NCI-H1092 treated with DMSO at 0.1 percent for 48 hours (cell line): ENCODE measurements at places on chromosomes 6 and 20.

DNA sequence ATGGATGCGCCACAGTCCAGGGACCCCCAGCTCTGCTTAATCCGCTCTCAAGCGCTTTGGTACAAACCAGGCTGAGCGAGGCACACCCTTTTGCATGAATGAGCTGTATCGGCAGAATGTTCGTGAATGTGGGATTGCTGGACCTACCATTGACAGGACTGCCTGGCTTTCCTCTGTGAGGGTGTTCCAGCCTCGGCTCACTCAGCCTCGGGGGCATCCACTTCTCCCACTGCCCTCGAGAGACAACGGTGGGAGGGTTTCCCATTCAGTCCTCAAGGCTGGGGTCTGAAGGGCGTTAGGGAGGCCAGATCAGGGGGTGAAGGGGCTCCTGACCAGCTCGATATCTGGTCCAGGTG, 17.4 kb downstream of the MDFI start:
- no peak for DNase-seq

- peak; percentile 72 for DNase-seq
Measured at GRCh38 chr6:53065266-53066076, at the start of gene FBXO9. Gene FBXO9, plus strand, starts transcription at chr6:53065404. Its CDS starts 386 bp downstream, at chr6:53065790.

DNA sequence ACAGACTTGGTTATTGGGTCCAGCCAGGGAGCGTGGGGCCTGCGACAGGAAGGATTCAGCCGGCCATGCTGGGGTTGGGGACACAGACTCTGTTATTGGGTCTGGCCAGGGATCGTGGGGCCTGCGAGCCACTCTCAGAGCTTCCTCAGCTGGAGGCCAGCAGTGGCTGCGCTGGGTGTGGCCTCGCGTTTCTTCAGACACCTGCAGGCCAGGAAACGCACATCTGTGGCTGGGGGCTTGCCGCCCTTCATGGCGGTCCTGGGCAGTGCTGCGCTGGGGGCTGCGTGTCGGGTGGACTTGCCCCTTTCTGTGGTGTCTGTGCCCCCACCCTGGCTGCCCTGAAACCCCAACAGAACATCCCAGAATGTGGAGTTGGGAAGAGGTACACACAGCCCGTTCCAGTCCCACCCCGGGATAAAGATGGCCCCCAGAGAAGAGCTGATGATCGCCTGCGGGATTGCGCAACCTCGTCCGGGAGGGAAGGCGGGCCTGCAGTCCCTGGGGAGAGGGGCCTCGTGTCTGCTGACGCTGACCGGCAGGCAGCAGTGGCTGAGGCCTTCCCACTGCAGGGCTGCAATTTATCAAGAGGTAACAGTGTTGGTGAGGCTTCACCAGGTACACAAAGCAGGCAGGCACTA, 16.9 kb upstream of the MTG2 start:
- no peak for DNase-seq

GRCh38 chr20:54173653-54174456, at the start of gene CYP24A1:
Gene CYP24A1, minus strand, starts transcription at chr20:54173986. Its CDS starts 407 bp downstream, at chr20:54173579.
- DNase-seq = no peak

DNA sequence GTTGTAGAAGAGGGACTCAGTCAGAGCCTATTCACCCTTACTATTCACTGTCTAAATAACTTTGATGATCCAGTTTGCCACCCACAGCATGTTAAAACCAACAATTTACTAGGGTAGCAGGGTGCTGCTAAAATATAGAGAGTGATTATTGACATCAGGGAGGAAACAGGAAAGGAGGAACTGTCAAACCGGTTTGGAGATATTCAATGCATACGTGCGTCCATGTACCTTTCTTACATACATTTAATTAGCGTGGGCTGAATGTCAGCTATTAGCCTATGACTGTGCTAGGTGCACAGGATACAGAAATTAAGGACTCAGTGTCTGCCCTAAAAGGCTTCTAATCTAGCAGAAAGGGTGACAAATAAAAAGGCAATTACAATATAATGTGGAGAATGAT, 57.2 kb downstream of the IL20RA start:
- no peak for DNase-seq

DNA sequence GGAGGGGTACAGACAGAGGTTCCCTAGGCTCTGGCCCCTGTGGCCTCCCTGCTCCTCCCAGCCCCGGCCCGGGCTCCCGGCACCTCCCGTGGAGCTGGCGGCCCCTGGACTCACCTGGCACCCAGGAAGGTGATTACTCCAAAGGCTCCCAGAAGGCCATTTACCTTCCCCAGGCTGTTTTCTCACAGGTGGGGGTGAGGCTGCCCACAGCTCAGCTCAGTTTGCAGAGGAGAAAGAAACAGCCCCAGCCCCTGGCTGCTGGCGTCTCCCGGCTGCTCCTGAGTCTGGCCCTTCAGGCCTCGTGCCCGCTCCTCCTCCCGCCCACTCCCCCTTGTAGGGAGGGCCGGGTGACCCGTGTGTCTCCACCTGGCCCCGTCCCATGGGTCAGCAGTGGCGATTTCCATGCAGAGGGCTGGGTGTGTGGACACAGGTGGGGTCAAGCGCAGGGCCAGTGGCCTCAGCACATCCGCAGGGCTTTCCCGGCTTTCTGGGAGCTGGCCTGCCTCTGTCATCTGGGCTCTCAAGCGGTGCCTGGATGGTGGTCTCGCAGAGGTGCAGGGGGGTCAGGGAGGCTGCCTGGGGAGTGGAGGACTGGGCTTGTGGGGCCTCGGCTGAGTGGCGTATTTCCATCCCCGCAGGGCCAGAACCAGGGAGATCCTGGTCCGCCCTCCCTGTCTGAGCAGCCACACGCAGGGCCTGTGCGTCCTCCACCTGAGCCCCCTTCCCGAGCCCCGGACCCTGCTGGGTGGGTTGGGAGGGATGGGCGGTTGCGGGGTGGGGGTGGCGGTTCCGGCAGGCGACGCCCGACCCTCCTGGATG, 20.2 kb upstream of the GATA5 start:
- DNase-seq = no peak

- DNase-seq = no peak
Measured at GRCh38 chr6:29025927-29026585, 18.9 kb downstream of the OR2W1 start.

DNA sequence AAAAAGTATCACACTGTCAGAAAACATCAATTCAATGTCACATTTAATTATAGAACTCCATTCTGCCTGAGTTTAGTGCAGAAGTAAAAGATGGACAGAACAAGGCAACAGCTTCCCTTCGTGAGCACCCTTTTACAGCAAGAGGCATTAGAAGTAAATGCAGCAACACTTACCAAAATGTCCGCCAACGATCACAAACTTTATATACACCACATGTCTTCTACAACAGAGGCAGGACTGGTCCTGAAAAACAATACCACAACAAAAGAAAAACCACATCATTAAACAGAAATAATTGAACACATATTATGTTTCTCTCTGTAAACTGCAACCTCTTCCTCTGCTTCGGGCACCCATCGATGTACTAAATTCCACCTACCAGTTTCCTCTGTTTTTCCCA, 92.9 kb downstream of the FYN start:
- no peak for DNase-seq

DNA sequence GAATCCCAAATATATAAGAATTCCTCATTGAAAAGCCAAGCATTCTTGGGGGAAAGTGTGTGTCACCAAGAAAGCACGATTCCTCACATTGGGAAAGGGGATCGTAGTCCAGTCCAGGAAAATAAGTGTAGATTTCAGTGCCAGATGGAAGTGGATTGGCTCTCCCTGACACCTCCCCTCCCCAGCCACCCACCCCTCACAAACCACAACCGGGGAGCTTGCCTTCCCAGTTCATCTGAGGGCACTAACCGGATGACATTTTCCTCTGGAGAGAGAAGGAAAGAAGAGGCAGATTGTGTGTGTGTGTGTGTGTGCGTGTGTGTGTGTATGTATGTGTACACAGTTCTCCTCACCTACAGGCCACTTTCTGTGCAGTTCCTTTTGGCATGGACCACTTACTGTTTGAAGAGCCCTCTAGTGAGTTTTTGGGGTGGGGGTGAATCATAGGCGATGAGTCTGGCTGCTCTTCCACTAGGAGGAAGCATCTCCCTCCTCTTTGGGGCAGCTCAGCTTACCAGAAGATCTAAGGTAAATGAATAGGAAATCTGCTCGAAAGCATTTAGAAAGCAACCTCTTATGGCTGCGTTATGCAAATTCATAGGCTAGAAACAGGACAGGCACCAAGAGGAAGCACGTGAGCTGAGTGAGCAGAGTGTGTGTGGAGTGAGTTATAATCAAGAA, 20.8 kb downstream of the DAAM2 start:
- peak; percentile 0 for DNase-seq

DNA sequence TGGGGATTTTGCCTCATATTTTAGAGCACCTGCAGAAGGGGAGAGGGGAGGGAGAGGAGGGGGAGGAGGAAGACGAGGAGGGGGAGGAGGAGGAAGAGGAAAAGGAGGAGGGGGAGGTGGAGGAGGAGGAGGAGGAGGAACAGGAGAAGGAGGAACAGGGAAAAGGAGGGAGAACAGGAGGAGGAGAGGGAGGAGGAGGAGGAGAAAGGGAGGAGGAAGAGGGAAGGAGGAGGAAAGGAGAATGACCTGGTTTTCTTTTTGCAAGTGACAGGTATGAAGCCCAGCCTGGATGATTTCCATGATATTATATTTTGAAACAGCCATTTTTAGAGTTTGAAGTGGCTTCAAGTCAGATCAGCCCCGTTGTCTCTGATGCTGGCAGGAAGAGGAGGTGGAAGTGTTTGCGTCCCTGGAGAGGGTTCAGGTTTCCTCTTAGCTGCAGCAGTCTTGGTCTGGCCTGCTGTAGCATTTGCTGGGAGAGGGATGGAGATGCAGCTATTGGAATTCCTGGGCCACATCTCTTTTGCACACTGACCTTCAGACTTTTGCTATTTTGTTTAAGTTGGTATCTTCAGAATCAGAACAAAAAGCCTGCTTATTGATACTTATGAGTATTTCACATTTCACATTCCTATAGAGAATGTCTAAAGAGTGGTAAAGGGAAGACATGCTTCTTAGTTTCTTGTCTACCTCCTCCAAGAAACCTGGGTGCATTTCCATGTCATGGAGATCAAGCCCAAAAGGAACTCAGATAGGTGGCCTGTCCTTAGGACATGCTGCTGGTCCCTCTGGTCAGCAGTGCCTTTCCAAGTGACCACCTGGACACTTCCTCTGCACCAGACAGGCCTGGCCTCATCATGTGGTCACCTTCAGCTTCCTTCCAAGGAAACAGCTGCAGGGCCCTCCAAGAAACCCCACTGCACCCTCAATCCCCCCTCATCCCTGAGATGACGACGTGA, 54.3 kb upstream of the IYD start:
- peak; percentile 18 for DNase-seq

- no peak for DNase-seq
Measured at GRCh38 chr6:126118936-126119335, 132.6 kb downstream of the TRMT11 start.

DNA sequence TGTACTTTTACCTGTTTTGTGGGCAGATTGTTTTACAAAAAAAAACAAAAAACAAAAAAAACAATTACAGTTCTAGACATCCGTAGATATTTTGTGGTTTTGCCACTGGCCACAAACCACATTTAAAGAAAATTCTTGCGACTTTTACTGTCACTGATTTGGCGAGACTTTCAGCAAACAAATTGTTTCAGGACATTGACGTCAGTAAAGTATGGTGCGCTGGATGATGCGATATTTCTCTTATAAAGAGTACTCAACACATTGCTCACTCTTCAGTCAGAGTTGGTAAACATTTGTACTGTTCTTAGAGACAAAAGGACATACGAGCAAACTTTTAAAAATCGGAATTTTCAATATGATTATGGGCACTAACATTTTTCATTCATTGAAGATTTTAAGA, 229.8 kb downstream of the HAO1 start:
- DNase-seq = no peak

DNA sequence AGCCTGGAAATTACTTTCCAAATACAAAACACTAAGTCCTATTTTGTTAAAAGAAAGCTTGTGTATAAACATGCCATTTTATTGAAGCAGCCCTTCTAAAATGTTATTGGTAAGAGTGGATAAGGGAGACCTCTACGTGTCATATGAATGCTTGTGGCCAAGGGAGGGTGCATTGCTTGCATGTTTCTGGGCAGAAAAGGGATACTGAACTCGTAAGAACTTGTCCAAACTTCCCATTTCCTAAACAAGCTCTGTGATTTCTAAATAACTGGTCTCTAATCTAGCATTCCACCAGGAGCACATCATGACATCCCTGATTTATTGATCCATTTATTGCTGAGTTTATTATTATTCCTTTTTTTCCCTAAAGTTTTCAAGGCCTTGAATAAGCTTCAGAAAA, 474.1 kb downstream of the CD109 start:
- no peak for DNase-seq

GRCh38 chr6:18388942-18389341, 1.8 kb downstream of the RNF144B start:
- DNase-seq = no peak

DNA sequence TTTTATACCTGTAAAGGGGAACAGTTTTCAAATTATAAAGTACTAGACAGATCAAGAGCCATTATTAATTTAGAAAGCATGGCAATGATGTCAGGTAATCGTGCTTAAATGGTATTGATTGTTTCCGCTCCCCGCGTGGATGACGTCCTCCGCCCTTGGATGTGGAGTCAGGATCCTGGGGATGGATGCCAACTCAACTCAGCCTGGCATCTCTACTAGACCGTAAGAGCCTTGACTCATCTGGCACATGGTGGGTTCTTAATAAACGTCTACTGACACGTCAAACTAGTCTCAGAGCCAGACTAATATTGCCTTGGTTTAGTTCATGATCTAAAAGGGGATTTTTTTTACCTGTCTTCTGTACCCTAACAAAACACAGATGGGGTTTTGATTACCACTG, 80.2 kb downstream of the LRFN2 start:
- DNase-seq = no peak

- no peak for DNase-seq
Measured at GRCh38 chr6:106448000-106448426, 87.5 kb downstream of the CRYBG1 start.

GRCh38 chr20:15491575-15491974, 1081.7 kb downstream of the KIF16B start:
- no peak for DNase-seq

GRCh38 chr6:170388113-170388512, 81.6 kb downstream of the FAM120B start:
- no peak for DNase-seq
